ENCODE measurements at places on chromosomes 3 and 15.

- no peak for DNase-seq
These were observed 13.0 kb downstream of the GP5 start for GRCh38 chr3:194386066-194386465.

GRCh38 chr15:41584636-41585126 lies 25.7 kb downstream of the TYRO3 start:
- no peak for DNase-seq

DNA sequence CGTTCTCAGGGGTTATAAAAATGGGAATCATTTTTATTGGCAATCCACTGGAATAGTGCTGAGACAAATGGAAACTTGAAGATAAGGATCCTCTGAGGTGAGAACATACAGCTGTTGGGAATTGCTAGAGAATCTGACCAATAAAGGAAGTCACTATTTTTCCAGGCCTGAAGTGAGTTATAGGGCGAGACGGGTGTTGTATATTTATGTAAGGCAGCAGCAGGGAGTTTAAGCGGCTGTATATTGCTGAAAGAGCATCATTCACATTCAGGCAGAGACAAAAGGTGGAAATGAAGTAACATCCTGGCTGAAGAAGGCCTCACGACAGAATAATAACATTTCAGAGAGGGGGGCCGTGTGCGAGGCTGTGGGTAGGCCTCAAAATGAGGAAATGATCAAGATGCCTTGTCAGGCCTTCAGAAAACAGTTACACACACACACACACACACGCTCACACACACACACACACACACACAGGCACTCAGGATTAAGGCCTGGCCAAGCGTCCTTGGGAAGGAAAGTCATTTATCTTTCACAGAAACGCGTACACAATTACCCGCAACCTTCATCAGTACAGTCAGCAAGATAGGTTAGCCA lies 964.9 kb upstream of the NR2F2 start:
- DNase-seq, result no peak

GRCh38 chr15:90002428-90002844 lies 1.3 kb downstream of the ZNF710 start:
- peak; percentile 61 for DNase-seq

DNA sequence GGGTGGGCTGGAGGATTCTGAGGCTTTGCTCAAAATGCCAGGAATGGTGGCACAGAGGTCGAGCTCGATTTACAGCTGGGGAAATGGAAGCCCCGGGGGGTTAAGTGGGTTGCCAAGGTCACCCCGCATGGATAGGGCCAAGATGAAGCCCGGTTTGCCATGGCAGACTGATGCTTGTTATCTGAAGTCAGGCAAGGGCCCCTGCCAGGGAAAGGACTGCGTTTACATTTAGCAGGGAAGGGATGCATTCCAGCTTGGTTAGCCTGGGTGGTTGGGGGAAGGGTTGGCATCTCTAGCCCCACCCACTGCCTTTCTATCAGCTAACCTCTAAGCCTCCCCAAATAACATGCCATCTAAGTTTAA lies 79.0 kb downstream of the RPLP1 start:
- DNase-seq, result no peak

DNA sequence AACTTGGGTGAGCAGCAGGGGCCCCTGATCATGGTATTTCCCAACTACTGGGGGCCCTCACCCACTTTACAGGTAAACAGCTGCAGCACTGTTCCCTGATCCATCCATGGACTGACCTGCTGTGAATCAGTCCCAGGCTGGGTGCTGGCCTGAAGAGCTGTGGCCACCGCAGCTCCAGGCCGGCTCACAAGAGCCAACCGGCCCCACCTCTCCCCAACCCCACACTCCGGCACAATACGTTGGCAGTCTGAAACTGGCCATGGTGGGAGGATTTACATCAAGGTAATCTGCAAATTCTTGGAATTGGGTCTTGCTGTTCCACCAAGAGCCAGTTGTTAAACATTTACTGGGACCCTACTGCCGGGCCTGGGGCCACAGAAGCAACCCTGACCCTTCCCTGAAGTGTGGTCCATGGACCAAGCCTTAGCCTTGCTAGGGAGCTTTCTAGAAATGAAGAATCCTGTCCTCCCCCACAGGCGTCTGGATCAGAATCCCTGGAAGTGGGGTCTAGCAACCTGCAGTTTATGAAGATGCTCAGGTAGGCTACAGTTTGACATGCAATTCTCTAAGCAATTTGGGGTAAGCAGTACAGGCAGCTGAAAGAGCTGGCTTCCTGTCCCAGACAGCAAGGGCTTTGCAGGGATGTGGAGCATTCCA lies 3.7 kb downstream of the SLC6A20 start:
- DNase-seq, result no peak

- no peak for DNase-seq
These were observed 341 bp downstream of the HEXA start for GRCh38 chr15:72375501-72375845.

- no peak for DNase-seq
These were observed 91.3 kb upstream of the PRR23E start for GRCh38 chr3:127101411-127102187.

GRCh38 chr15:81548365-81549130 lies 174.5 kb upstream of the TMC3 start:
- no peak for DNase-seq

DNA sequence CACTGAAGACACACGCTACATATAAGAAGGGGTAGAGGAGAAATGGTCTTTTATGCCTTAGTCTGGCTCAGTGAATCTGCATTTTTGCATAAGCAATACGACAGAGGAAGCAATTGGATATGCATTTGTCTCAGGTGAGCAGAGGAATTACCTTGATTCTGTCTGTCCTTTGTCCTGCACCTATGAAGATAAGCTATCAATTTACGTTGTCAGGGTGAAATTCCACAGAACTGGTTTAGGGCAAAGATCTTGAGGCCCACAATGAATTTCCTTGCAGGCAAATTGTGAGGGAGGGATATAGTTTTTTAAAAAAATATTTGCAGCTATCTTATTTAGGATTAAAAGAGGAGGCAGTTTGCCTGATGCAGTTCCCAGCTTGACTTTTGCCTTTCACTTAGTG lies 31.6 kb upstream of the MASP1 start:
- no peak for DNase-seq

GRCh38 chr15:81299156-81299555 lies 24.8 kb downstream of the STARD5 start:
- DNase-seq, result no peak

- no peak for DNase-seq
These were observed 49.6 kb downstream of the WDR72 start for GRCh38 chr15:53709821-53710220.

DNA sequence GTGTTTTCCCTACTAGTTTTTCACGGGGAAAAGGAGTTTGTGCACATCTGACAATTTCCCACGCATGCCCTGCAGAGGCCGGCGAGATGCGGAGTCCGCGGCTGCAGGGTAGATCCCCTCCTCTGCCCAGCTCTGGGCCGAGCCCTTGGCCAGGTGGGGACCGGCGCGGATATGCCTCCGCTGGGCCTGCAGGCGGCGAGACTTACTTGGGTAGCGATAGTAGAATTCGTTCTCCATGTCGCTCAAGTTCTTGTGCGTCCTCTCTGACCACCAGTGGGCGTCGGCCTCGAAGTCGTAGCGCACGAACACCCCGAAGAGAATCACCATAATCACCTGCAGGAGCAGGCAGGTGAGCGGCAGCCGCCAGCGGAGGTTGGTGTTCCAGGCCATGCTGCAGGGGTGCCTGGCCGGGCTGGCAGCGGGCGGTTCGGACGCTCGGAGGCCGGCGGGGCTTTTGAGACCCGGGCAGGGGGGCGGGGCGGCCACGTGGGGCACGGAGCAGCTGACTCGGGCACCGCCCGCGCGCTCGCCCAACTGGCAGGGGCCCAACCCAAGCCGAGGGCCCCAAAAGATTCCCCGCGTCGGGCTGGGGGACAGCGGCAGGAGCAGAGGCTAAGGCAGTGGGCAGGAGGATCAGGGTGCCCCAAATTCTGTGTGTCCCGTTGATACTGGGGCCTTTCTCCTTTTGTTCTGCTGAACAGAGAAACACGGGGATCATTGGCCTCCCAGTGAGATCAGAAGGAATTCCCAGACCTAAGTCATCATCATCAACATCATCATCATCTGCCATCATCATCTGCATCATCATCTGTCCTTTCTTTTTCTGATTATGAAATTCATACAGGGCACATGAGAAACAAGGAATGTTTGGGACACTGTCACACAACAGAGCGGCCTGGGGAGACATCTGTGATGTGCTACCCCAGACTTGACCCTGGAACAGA lies at the start of gene RHCG:
RHCG (minus strand) TSS at position 429 of the 944 bp plus-strand sequence; CDS start at position 390, 39 bp downstream.
- DNase-seq, result peak; percentile 6

- DNase-seq, result no peak
These were observed 53.7 kb downstream of the NR1I2 start for GRCh38 chr3:119835556-119835955.

DNA sequence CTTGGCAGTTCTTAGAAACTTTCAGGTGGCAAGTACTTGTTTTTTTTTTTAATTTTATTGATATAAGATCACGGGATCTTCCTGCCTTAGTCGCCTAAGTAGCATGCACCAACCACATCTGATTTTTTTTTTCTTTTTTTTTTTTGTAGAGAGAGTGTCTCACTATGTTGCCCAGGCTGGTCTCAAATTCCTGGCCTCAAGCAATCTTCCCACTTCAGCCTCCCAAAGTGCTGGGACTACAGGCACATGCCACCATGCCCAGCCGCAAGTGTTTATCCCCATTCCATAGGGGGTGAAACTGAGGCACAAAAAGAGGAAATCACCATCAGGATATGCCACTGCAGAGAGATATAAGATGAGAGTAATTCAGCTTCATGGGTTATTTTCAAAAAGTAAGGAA lies 102.9 kb downstream of the IGF2BP2 start:
- DNase-seq, result no peak

DNA sequence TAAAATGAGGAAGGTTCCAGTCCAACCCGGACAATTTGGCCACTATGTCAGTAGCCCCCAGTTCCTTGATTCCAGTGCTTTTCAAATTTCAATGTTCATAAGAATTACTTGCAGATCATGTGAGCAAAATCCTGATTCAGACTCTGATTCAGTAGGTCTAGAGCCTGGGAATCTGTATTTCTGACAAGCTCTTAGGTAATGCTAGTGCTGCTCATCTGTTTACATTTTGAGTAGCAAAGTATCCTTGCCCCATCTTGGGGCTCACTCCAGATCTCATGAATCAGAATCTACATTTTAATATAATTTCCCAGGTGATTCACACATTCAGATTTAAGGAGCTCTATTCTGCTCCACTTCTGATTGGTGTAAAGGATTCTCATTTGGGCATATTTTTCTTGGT lies 142.0 kb downstream of the NAALADL2 start:
- no peak for DNase-seq

GRCh38 chr3:164486150-164486549 lies 592.1 kb downstream of the SI start:
- no peak for DNase-seq

GRCh38 chr15:57251308-57251707 lies 125.0 kb upstream of the CGNL1 start:
- DNase-seq, result no peak

DNA sequence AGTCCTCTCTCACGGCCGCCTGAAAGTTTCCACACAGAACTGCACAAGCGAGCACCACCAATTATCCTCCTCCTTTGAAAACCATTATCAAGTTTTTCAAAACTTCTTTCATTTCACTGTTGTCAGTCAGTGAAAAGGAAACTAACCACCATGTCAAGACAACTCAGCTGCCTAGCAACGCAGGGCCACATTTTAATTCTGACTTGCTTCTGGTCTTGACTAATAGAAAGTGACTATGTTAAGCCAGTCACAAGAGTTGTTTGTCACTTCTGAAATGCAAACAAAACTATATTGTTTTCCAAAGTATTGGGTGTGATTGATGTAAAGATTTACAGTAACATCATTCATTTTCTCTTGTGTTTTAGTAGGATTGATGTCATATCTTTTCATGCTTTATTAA lies 612.8 kb upstream of the AGTR1 start:
- DNase-seq, result no peak

Data from activated CD4-positive, alpha-beta T cell treated with anti-CD3 and anti-CD28 coated beads, Interleukin-2, amount 50 U/mL, for 48 hours (primary cell).